ENCODE measurements at places on chromosomes 11 and 22. TPM values are rescaled to one million over a fixed set of nuclear protein-coding genes. Genes with fewer than 3 reads are reported as not detected.

CD3G gene
- total RNA-seq: 145 TPM

SAA4 gene
- not detected for total RNA-seq

OR2AT4 gene
- not detected for total RNA-seq

CHADL gene
- total RNA-seq: 0.08 TPM

GPHA2 gene
- total RNA-seq: not detected

KDM4E gene
- total RNA-seq: not detected

SHISA8 gene
- 1.7 TPM for total RNA-seq
